ENCODE measurements at places on chromosomes 7 and 10.

GRCh38 chr10:13018171-13018570 lies 16.7 kb upstream of the CCDC3 start:
- DNase-seq: no peak

DNA sequence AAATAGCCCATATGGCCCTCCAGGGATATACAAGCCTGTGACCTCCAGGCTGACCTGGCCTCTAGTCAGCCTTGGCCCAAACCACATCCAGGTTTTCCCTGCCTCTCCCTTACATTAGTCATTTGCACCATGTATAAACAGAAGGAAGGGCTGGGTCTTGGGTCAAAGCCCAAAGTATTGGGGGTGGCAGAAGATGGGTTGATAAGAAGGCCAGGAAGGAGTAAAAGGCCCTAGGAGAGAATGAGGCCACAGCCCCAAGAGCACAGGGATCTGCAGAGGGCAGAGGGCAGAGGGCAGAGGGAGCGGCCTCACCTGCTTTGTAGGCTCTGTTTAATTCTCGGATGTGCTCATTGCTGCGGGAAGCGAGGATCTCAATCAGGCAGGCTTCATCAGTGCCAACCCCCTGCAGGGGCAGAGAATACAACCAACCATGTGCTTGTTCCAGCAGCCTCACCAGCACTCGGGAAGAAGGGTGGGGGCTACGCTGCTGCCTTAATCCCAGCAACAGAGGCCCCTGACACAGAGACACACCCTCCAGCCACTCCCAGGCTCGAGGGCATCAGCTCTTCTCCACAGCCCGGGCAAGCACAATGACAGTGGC lies 31.3 kb downstream of the PLAC9 start:
- DNase-seq: peak; percentile 64

DNA sequence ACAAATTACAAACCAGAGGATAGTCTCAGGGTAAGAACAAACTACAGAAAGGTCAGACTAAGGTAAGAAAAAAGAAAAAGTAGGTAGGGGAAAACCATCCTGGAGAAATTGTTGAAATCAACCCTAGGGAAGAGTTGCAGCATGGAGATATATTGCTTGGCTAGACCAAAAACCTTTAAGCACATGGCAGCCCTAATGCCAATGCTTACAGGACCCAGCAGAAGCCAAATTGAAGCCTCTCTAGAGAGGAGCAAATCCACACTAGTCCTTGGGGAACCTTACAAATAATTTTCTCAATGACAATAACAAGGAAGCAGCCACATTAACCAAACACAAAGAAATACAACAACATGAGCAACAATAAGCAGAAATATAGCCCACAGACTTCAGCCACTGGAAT lies 81.9 kb downstream of the CNOT4 start:
- DNase-seq: no peak

DNA sequence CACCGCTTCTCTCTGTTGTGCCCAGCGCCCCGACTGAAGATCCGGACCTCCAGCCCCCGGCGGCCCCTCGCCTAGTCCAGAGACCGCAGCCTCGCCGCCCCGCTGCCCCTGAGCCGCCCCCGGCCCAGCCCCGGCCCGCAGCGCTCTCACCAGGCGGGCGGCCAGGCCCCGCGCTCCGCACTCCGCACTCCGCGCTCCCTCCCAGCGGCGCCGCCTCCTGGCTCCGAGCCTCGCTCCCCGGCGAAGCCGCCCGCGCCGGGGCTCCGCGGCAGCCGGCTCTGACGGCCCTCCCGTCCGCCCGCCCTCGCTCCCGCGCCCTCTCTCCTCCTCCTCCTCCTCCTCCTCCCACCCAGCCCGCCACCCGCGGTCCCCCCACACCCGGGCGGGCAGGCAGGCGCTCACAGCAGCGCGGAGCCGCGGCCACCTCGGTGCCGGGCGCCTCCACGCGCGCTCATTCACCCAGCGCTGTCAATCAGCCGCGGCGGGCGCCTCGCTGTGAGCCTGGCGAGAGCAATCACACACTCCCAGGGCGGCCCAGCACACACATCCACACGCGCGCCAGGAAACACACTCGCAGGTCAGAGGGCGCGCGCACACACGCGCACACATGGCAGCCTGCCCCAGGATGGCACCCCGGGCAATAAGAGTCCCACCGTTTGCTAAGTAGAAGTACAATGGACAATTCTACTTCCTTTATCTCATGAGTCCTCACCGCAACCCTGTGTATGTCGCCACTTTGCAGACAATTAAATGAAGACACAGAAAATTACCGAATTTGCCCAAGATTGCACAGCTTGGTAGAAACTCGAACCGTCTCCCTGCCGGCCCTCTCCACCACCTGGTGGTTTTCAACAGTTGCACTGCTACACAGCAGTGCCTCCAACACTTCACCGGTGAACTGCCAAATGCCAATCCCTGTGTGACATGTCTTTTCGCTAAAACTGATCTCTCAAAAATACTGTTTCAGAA lies at the start of gene PRRT4:
TSS of gene PRRT4 (minus strand) at position 280 of the 969 bp plus-strand sequence.
- DNase-seq: no peak

GRCh38 chr10:93701866-93702209 lies 554 bp downstream of the FRA10AC1 start:
- DNase-seq: no peak

- no peak for DNase-seq
Observed at GRCh38 chr7:124959676-124960075, 30.1 kb upstream of the POT1 start.

GRCh38 chr10:101776161-101776817 lies 375 bp upstream of the FGF8 start:
- no peak for DNase-seq

GRCh38 chr7:121774563-121774962 lies 98.4 kb upstream of the PTPRZ1 start:
- no peak for DNase-seq

GRCh38 chr10:72170263-72170662 lies 45.5 kb upstream of the ANAPC16 start:
- DNase-seq: peak; percentile 25

DNA sequence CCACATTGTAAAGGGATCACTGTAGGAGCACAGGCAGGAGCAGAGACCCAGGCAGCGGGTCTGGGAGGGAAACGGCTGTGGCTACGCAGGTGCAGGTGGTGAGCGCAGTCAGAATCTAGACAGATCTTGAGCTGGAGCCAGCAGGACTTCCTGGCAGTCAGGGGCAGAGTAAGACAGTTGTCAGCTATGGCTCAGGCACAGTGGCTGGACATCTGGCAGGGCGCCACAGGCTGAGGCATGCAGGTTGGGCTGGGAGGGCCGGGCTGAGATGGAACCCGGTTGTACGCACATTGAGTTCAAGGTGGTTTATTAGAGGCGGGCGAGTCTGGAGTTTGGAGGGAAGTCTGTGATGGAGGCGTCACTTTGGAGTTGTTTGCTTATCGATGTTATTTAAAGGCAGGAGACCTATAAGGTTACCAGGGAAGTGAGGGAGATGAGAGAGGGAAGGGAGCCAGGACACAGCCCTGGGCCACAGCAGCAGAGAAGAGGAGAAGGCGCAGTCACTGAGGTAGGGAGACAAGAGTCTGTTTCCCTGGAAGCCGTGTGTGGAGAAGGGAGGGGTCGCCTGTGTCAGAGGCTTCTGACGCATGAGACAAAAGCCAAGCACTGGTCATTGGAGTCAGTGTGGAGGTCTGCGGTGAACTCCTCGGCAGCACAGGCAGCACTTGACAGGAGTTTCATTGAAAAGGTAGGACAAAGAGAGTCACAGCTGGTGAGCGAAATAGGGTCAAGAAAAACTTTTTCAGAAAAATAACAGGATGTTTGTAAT lies 73.8 kb downstream of the LANCL2 start:
- no peak for DNase-seq

DNA sequence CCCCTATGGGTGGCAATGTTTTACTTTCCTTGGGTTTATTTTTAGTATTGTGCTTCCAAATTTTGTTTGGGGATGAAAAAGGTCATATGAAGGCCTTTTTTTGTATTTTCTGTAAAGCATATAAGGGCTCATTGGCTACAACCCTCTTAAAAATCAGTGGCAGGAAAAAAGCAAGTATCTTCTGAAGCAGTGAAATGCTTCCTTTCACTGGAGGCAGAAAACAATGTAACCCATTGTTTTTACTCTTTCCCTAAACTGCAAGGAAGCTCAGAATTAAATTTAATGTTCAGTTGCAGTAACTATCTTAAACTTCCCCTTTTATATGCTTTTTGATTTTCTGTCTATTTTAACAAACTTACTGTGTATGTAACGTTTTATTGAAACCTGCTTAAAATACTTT lies 148.7 kb upstream of the LYZL1 start:
- no peak for DNase-seq

DNA sequence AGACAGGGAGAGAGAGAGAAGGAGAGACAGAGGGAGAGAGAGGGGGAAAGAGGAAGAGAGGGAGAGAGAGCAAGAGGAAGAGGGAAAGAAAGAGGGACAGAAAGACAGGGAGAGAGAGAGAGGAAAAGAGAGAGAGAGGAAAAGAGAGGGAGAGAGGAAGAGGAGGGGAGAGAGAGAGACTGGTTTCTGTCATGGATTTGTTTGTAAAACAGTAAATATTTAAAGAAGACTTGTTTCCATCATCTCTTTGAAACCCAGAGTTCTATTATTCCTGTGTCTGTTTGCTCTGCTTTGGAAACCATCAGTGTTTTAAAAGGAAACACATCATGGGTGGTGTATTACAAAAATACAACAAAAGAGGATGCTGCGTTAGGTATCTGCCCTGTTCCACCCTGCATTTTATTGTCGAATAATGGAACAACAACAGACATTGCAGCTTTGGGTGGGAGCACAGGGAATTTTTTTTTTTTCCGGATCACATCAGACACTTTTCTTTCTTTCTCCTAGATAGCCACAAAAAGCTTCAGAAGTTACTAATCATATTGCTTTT lies 150.7 kb upstream of the RSU1 start:
- DNase-seq: no peak
